ENCODE measurements at places on chromosomes 7 and 10.
A peak's percentile ranks its signal among the peaks of the same experiment; 100 is the strongest.

GRCh38 chr7:100044718-100045117, 4.9 kb upstream of the ZSCAN21 start:
- no peak for DNase-seq

DNA sequence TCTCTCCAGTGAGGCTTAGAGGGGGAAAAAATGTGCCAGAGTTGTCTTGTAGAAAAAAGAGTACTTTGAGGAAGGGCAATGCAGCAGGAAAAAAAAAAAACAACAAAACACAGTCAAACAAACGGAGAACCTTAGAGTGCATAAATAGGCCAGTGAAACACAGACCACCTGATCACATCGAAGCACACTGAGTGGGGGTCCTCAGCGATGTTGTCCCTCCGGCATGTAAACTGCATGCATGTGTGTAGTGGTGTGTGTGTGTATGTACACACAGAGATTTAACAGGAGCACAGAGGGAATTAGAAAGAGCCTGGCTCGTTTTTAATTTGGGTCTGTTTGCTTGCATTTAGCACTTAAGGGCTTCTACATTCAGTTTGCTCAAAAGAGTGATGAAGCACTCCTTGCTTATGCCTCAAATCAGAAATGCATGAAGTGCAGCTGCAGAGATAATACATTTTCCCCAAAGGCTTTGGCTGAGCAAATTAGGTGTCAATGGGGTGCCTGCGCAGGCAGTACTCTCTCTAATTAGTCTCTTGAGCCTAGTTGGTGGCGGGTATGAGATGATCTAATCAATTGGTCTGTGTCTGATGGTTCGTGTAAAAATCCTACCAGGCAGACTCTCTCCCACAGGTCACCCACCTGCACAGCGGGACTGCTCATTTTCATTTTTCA, 62.7 kb upstream of the FZD1 start:
- no peak for DNase-seq

DNA sequence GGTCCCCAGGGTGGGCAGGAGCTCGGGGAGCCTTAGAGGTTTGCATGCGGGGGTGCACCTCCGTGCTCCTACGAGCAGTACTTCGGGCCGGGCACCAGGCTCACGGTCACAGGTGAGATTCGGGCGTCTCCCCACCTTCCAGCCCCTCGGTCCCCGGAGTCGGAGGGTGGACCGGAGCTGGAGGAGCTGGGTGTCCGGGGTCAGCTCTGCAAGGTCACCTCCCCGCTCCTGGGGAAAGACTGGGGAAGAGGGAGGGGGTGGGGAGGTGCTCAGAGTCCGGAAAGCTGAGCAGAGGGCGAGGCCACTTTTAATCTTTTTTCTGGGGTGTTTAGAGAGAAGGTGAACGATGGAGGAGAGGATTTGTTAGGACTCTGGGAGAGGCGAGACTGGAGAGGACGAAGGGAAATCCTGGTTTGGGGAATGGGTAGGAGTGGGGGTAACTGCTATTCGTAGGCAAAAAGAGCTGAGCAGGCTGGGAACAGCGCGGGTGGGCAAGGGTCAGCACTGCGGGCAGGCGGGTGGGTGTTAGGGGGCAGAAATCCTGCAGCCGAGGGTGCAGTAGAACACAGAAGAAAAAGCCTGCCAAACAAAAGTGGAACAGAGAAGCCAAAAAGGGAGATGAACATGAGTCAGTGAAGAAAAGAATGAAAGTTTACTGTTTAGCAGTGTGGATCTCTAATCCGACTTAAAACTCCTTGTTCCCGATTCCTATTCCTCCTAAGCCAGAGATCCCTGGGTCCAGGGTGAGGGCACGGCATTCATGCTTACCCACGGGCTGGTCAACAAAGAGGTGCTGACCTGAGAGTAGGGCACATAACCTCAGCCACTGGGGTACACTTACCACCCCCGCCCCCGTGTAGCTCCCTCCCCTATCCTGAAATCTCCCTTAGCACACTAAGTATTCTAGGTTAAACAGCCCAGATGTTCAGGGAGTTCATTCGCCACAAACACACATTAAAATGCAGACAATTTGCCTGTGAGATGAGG, 26.9 kb downstream of the PRSS2 start:
- DNase-seq: no peak

DNA sequence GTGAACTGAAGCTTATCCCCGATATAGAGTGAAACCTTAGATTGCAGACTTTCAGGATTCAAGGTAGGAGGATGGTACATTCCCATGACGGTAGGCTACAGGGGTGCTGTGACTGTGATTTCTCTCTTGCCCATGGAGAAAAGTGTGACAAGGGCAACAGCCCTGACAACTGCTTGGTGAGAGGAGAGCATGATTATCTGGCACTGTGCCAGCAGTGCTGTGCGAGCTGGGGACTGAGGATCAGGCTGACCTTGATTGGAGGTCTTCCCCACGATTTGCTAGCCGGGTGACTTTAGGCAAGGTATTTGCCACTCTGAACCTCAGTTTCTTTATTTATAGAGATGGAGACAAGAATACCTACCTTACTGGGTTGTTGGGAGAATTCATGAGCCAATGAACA, 229.5 kb downstream of the PTEN start:
- DNase-seq: no peak

DNA sequence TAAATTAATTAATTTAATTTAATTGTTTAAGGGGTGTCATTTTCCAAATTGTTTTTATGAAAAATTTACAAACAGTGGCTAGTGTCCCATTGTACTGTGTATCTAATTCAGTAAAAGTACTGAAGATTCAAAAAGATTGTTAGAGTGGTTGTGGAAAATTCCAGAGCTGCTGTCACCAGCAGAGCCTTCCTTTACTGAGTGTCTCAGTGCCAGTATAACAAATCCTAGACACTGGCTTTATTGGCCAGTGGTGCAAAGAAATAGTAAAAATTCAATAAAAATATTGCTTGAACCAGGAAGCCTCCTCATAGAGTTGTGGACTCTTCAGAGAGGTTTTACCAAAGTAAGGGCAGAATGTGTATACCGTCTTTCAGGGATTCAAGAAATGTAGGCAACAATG, 23.1 kb upstream of the HERPUD2 start:
- no peak for DNase-seq

DNA sequence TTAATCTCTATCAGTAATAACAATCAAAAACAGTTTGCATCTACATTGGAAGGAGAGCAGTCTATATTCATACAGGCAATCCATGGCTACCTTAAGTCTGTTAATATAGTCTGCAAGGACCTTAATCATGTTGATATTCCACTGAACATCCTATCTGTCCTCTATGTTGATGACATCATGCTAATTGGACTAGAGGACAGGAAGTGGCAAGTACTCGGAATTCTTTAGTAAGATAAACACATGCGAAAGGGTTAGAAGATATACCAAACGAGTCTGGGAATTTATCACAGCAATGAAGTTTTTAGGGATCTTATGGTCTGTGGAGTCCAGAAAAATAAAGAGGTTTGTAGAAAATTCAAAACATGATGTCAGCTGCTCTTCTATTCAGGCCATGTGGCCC, 11.3 kb upstream of the SAMD9L start:
- no peak for DNase-seq

DNA sequence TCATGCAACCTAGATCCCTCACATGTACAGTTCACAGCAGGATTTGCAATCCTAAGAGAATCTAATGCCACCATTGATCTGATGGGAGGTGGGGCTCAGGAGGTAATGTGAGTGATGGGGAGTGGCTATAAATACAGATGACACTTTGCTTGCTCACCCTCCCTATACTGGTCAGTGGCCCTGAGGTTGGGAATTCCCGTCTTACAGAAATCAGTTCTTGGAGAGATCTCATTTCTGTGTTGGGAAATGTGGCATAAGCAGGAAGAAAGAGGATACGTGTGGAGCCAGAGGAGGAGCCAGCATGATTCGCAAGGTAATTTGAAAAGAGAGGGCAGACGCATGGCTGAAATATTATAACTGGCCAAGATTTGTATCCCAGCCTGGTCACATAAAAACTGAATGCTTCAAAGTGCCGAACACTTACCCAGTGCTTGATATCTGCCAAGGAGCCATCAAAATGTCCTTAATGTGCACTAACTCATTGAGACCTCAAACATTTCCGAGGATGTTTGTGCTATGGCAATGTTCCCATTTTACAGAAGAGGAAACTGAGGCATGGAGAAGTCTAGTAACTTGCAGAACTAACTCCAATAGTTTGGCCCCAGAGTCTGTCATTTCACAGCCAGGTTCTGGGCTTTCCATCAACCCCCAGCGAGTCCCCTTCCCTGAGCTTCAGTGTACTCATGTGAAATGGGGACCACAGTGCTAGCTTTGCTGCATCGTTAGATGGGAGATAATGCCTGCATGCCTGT, 5.5 kb upstream of the IKZF1 start:
- DNase-seq: no peak

- no peak for DNase-seq
Measured at GRCh38 chr10:113517165-113517900, 35.5 kb upstream of the HABP2 start.

DNA sequence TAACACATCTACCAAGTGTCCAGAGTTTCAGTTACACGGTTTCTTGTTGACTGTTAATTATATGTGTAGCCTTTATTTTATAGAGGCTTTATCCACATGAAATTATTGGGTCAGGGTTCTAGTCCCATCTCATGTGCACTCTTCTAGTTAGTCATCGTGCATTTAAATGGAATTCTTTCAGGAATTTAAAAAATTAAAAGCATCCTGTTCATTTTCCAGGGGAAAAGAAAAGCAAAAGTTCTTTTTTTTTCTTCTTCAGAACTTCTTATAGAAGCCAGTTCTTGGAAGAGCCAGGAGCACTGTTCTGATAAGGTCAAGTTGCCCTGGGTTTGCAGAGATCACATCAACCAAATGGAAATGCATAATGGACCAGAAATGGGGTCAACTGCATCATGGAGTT, 324.7 kb downstream of the INHBA start:
- DNase-seq: no peak

- no peak for DNase-seq
Measured at GRCh38 chr7:17436126-17436525, 137.7 kb downstream of the AHR start.

GRCh38 chr7:128347647-128348097, 4.0 kb upstream of the RBM28 start:
- peak; percentile 76 for DNase-seq

GRCh38 chr7:152514771-152515105, 78.9 kb upstream of the KMT2C start:
- no peak for DNase-seq

DNA sequence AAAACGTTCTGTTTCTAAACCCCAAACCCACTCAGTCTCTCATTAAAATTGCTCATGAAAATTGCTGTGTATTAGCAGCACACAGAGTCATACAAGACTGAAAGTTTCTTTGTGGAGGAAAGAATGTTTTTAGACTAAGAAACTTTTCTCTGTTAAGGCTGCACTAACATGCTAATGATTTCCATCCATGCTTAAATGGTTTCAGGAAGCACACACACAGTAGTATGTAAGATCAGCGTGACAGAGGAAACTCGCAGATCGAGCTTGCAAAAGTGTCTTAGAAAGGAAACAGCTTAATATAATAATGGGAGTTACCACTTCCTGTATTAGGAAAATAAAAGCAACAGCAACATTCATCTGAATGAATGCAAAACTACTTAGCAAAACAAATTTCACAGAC, 112.7 kb downstream of the ICA1 start:
- DNase-seq: no peak

DNA sequence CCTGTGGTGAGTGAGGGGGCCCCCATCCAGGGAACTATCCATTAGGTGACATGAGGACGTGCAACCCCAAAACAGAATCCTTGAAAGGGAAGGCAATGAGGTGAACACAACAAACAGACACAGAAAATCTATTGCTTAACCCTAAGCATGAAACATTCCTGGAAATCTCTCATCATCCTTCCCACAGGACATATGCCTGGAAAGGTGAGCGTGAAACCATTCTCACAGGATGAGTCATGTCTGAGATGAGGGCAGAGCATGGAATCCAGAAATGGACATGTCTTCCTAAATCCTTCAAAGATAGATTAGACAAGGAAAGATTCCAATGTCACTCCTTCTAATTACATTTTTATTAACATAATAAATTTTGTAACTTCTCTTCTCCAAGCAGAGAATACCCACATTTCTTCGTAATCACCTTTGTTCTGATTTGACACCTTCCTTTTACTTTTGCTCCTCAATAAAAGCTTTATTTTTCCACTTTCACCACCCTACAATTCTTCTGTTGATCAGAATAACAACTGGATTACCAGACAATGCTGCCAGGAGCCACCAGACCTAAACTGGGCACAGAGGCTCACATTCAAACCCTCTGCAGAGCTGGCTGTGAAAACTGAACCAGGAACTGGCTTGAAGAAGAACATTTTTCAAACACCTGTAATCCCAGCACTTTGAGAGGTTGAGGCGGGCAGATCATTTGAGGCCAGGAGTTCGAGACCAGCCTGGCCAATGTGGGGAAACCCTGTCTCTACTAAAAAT, 67.2 kb downstream of the COBL start:
- no peak for DNase-seq

GRCh38 chr10:90930070-90930837, 9.4 kb upstream of the ANKRD1 start:
- DNase-seq: no peak

GRCh38 chr7:136957391-136957790, 88.9 kb downstream of the CHRM2 start:
- DNase-seq: no peak

DNA sequence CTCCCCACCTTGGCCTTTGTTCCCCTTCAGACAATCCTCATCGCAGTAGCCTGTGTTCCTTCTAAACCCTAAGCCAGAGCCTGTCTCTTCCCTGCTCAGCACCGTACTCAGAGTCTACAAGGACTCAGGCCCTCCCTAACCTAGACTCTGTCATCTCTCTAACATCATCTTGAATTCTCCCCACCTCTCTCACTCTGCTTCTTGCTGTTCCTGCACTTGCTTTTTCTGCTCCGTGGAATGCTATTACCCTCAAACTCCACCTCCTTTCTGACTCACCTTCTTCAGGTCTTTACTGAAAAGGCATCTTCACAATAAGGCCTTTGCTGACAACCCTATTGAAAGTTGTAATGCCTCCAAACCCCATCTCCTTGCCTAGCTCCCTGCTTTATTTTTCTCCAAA, 141.0 kb downstream of the DKK1 start:
- no peak for DNase-seq

GRCh38 chr10:37576154-37576553, 281.3 kb downstream of the ZNF248 start:
- no peak for DNase-seq

- no peak for DNase-seq
Measured at GRCh38 chr7:74452748-74453321, 871 bp upstream of the GTF2IRD1 start.

DNA sequence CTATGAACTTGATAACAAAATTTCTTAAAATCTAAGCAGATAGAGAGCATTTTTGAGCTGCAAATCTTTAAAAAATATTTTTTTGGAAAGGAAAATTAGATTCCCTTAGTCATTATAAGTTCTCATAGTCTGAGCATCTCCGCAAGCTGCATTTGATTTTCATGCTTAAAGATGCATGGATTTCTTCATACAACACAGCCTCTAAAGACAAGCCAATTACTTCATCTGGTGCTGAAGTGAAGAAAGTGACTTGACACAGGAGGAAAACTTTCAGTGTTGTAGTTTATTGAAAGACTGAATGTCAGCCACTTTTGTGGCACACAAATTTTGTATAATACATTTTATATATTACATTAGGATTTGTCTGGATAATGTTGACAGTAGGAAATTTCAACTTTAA, 22.5 kb downstream of the SEMA3D start:
- DNase-seq: no peak

- DNase-seq: no peak
Measured at GRCh38 chr7:29362380-29362779, 167.8 kb downstream of the CHN2 start.

- DNase-seq: no peak
Measured at GRCh38 chr10:19158358-19158757, 109.8 kb downstream of the MALRD1 start.

- no peak for DNase-seq
Measured at GRCh38 chr7:73850781-73851207, 8.5 kb upstream of the METTL27 start.

Measured in endothelial cell (in vitro differentiated cells).